Breast epithelium (tissue), 4 donors: ENCODE measurements at places on chromosomes 1 and 21. TPM values are rescaled to one million over a fixed set of nuclear protein-coding genes. Genes with fewer than 3 reads are reported as not detected.

The AVPR1B gene
- total RNA-seq = not detected

GRCh38 chr1:5551274-5551975 is 440.8 kb downstream of the NPHP4 start:
- DNase-seq = no peak

DNA sequence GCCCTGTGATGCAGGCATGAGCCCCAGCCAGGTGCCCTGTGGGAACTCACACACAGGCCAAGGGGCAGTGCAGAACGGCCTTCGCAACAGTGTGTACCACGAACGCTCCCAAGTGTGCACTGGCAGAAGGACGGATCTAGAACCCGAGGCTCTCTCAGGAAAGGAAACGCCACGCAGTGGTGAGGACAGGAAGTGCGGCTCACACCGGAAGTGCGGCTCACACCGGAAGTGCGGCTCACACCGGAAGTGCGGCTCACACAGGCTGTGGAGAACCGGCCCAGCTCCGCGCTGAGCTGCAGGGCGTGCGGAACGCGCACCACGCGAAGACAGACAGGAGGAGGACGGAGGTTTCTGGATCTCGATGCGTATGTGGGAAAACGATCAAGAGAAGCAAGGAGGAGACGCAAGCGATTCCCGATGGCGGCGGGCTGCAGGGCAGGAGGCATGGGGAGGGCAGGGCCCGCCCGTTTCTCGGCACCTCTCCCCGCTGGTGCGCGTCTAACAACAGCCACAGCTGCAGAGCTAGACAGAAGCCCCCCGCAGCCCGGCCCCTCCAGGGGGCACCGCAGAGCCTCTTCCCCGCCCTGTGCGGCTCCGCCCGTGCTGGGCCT is 35.9 kb upstream of the TMEM52 start:
- no peak for DNase-seq

The LIN28A gene
- not detected for total RNA-seq

The KCNA2 gene
- 13.8 TPM for total RNA-seq

The IGSF9 gene
- total RNA-seq = 5.9 TPM

The MSH4 gene
- 0.66 TPM for total RNA-seq

DNA sequence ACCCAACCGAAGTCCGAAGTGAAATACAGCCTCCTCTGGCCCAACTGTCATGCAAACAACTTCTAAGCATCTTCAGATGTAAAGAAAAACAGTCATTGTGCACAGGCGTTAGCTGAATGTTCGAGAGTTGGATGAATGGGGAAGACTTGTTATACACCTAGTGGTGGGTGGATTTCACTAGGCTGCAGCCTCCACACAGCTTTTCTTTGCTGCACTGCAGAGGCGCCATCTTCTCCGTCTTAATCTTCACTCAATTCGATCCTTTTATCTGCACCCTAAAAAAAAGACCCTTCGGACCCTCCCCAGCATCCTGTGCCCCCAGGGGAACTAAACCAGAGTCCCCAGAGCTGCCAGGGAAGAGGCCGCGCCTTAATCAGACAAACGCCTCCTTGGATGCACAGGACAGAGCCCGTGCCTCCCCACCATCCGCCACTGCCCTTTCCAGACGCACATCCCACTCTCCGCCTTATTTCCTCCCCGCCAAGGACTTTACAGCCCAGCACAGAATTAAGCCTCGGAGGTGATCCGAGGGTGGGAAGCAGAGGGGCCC is 1.4 kb downstream of the APP start:
- peak; percentile 55 for DNase-seq
